Uterus (tissue), 4 donors: ENCODE measurements at places on chromosomes 3 and 15.

DNA sequence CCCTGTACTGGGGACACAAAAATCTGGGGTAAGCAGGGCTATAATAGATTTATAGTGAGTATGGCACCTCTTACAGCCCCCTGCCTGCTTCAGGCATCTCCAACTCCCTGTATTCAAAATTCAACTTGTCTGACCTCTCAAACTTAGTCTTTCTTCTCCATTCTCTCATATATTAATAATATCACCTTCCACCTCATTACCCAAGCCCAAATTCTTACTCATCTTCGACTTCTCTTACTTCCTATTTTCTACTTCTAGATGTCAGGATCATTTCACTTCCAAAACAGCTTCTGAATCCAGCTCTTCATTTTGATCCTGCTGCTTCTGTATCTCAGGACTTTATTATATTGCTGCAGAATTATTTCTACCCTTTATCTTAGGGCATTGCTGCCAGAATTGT lies 290.7 kb downstream of the CHST2 start:
- no peak for DNase-seq

DNA sequence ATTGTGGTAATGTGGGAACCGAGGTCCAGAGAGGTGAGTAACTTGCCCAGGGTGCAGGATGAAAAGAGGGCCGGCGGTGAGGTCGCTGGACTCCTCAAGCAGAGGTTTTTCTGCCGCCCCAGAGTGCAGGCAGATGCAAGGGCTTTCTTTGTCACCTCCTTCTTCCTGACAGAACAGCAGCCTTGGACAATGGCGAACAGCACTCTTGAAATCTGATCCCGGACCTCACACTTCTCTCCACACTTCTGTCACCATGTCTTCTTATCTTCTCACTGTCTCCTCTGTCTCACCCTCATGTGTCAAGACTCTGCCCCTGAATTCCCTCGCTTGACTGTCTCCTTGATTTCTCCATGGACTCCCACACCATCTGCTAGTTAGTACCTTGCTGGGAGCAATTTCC lies 15.4 kb upstream of the VPS8 start:
- DNase-seq, result no peak

DNA sequence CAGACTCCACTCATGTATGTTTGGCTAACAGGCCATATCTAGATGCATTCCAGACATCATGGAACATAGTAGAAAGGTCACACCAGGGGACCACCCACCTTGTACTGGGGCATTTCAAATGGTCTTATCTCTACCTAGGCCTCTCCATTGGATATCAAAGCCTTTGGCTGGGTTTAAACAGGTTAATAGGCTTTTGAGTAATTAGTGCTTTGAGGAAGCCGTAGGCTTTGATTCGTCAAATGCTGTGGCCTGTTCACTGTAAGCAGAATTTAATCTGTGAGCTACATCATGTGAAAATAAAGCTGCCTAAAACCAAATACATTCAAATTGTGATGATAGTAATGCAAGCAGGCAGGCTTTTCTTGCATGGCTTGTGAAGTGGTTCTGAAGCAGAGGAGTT lies 129.5 kb downstream of the ST8SIA2 start:
- DNase-seq, result no peak

- DNase-seq, result no peak
Observed at GRCh38 chr3:16494814-16495431, 18.6 kb downstream of the RFTN1 start.

DNA sequence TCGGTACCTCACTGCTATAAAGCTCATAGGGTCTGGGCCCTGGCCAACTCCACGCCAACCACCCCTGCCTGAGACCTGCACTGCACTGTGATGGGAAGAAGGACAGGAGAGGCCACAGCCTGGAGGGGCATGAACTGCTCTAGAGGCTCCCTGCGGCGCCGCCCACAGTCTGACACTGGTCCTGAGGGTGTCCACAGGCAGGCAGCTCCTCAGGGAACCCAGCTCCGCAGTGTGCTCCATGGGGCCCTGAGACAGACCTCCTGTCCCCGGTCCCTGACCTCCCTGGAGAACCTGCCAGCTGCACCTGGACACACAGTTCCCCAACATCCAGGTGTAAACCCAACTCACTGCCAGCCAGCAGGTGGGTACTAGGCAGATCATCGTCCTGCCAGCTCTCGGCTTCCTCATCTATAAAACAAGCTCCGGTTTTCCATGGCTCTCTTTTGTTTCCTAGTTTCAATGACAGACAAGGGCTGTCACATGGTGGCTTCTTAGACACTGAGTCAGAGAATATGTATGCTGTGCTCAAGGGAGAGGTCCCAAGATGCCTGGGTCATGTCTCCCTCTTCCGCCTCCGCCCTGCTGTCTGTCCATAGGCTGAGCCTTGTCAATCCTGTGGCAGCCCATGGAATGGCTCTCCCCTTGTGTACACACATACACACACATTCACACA lies 5.1 kb upstream of the HAPLN3 start:
- no peak for DNase-seq

- DNase-seq, result no peak
Observed at GRCh38 chr15:92277776-92278175, 115.9 kb upstream of the ST8SIA2 start.

GRCh38 chr3:194481103-194481502 lies 5.7 kb downstream of the ATP13A3 start:
- no peak for DNase-seq

DNA sequence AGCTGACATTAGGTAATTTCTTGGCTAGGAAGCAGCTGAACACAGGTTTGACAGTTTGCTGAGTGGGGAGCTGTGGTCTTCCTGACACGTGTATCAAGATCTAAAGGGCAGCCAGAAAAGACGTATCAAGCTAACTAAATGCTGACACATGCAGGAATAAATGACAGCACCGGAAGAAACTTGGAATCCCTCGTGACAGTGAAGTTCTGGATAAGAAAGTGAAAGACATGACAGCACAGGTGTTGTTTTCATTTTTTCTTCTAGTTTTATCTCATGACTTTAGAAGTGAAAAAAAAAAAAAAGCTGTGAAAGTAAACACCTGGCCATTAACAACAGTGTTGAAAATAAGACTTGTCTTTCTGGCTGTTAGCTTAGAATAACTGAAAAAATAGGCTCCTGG lies 48.7 kb downstream of the FGF7 start:
- DNase-seq, result peak; percentile 24

- DNase-seq, result no peak
Observed at GRCh38 chr3:88595026-88595425, 445.3 kb downstream of the C3orf38 start.

DNA sequence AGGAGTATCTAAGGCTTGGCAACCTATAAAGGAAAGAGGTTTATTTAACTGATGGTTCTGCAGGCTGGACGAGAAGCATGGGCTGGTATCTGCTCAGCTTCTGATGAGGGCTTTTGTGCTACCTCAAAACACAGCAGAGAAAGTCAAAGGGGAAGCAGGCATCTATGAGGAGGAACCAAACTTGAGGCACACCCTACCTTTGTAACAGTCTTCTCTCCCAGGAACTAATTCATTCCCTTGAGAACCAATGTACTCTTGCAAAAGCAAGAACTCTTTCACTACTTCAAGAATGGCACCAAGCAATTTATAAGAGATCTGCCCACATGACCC lies 109.0 kb downstream of the CGGBP1 start:
- DNase-seq, result no peak

- DNase-seq, result no peak
Observed at GRCh38 chr3:52061121-52061910, 4.9 kb upstream of the DUSP7 start.

GRCh38 chr3:32217339-32217738 lies 21.1 kb upstream of the CMTM8 start:
- DNase-seq, result no peak

DNA sequence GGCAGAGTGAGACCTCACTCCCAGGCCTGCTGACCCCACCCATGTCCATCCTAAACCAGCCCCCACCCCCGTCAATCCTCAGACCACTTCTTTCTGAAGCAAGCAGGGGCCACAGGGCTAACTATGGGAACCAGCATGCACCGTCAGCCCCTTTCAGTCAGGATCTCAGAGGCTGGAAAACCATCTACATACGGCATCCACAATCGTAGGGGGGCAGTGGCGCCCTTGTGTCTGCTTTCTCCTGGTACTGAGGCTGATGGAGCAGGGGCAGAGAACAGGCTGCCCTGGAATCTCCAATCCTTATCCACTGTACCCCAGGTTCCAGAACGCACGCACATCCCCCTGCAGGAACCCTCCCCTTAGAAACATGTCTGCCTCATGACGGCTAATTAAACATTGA lies 56.6 kb downstream of the XXYLT1 start:
- DNase-seq, result peak; percentile 7

- peak; percentile 3 for DNase-seq
Observed at GRCh38 chr15:101318147-101318819, 23.2 kb upstream of the SNRPA1 start.

- peak; percentile 63 for DNase-seq
Observed at GRCh38 chr15:75648156-75649000, 666 bp downstream of the SNX33 start.

- DNase-seq, result no peak
Observed at GRCh38 chr3:52374173-52374572, 58.1 kb downstream of the DNAH1 start.

- no peak for DNase-seq
Observed at GRCh38 chr3:182292591-182292990, 500.7 kb upstream of the ATP11B start.

DNA sequence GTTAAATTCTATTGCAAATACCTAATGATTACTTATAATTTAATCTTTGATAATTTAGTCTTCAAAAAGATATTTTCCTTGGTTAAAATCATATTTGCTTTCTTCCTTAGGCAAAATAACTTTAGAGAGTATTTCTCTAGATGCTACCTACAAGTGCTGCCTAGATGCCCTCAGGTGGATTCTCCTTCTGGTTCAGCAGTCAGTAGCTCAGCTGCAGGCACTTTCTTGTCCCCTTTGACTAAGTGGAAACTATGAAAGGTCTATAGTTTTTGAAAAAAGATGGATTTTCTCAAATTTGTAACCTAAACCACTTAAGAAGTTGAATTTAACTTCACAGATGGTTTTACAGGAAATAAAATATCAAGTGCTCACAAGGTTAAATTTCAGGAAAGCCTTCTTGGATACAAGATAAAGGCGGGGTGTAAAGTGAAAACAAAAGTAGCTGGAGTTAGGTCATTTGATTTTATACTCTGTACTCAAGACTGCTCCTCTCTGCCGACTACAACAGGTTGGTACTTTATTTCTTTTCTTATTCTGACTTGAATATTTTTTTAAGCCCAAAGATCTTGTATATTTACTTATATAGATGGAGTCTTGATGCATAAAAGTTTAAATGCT lies at the start of gene ACKR4:
Gene ACKR4, plus strand, starts transcription at position 455 of the 618 bp plus-strand sequence. CDS start 3,128 bp downstream, outside the sequence.
- DNase-seq, result no peak

- DNase-seq, result no peak
Observed at GRCh38 chr3:123037015-123037375, 9.4 kb upstream of the SEMA5B start.

- no peak for DNase-seq
Observed at GRCh38 chr3:132854856-132855535, 132.8 kb upstream of the NPHP3 start.

DNA sequence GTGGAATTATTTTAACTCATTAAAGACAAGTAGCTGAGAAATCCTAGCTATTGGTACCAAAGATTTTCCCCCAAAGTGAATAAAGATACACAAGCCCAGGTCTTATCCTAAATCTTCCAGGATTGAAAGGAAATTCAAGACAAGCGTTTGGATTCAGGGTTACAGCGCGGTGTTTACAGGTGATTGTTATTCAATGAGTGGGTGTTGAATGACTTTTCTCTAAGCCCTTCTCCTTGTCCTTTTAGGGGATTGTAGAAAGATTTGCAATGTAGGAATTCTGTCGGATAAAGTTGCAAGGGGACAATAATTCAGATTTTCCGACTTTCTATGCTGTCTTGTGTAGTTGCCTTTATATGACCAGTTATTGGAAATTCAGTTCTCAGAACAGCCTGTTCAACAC lies 57.2 kb downstream of the USP13 start:
- DNase-seq, result no peak

DNA sequence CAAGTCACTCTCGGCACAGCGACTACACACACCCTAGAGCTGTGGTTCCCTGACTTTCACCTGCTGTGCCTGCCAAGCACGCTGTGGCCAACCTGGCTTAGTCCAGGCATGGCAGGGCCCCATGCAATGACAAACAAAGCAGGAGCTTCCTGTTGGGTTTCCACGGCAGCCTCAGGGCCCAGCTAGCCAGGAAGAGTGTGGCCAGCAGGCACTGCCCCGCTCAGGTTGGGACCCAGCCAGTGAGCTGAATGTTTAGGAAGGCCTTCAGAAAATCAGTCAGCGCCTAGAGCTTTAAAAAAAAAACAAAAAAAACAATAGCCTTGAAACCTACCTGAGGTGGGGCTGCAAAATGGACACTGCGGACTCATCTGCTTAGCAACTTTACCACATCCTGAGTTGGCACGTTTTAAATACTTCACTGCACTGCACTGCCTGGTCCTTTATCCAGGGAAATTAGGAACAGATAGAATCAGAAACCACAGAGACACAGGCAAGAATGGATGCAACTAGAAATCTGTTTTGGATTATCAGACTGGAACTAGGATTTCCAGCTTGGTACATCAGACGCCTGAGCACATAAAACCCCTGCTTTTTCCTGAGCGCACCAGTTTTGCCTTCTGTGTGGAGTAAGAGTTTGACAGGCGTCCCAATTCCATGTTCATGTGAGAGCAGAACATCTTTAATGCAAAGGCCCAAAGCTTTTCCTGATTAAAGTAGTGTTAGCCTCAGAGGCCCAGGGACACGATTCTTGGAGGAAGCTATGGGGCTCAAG lies 36.2 kb upstream of the LDHAL6B start:
- peak; percentile 41 for DNase-seq

DNA sequence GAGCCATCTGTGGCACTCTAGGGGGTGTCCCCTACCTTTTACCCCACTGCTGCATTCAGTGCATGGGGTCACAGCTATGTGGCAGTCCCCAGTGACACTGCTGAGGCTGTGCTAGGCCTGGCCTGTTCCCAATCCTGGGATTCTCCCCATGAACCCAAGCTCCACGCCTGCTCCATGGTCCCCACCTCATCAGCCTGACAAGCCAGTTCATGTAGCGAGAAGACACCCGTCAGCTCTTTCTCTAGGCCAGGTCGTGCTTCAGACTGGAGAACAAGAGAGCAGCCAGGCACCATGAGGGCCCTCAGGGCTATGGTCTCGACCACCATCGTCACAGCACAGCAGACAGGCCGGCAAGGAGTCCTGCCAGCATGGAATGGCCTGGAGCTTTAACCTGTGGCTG lies 72.8 kb upstream of the PRR20G start:
- no peak for DNase-seq

GRCh38 chr3:174325171-174325570 lies 534.0 kb upstream of the NAALADL2 start:
- no peak for DNase-seq

- DNase-seq, result peak; percentile 80
Observed at GRCh38 chr3:102979682-102980354, 545.0 kb downstream of the ZPLD1 start.
